ENCODE measurements at places on chromosomes 13 and 19.

- no peak for DNase-seq
These were observed 166.4 kb upstream of the RNF113B start for GRCh38 chr13:98343461-98343860.

- no peak for DNase-seq
These were observed 208.8 kb downstream of the SLITRK6 start for GRCh38 chr13:85590231-85590931.

GRCh38 chr13:25746131-25746530, 305.7 kb downstream of the SHISA2 start:
- DNase-seq, result no peak

GRCh38 chr13:70107498-70108281, at the start of gene ATXN8OS:
Gene ATXN8OS (plus strand): TSS chr13:70107826.
- DNase-seq, result no peak

DNA sequence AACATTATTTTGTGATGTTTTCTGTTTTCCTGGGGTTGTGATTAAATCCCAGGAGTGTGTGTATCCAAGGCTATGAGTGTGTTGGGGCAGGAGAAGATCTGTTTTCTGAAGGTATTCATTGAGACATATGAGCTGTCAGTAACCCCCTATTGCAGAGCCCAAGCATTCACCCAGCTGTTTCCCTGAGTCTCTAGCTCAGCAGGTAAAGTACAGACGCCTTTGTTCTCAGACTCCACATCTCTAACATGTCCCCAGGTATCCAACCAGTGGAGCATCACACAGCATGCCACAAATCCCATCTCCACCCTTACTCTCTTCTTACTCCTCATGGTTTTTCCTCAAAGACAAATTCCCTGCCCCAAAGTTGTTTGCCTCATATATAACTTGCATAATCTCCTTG, 213.6 kb downstream of the PCDH20 start:
- DNase-seq, result no peak

- peak; percentile 99 for DNase-seq
These were observed 8.7 kb upstream of the KLF2 start for GRCh38 chr19:16315825-16316505.
